GM12878 (cell line): ENCODE measurements at places on chromosomes 2 and 18. TPM values are rescaled to one million over a fixed set of nuclear protein-coding genes. Genes with fewer than 3 reads are reported as not detected.

- DNase-seq, result no peak
- peaks cover 20% of the 10 kb centered on the region for H3K27me3 ChIP-seq
- no peaks in the 10 kb centered on the region for H3K4me1 ChIP-seq
Observed at GRCh38 chr2:68800027-68800401, 65.4 kb downstream of the ARHGAP25 start.

DNA sequence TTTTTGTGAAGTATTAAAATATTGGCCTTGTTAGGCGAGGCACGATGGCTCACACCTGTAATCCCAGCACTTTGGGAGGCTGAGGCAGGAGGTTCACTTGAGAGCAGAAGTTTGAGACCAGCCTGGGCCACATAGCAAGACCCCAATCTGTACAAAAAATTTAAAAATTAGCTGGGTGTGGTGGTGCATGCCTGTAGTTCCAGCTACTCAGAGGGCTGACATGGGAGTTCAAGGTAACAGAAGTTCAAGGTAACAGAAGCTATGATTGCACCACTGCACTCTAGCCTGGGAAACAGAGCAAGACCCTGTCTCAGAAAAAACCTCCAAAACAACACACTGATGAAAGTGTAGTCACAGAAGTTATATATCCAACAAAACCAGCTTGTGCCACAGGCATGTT is 39.8 kb downstream of the IMPA2 start:
- DNase-seq, result no peak
- H3K27me3 ChIP-seq, result no peaks in the 10 kb centered on the region
- H3K4me3 ChIP-seq, result no peak overlapping the region
- H3K27ac ChIP-seq, result no peak overlapping the region

GRCh38 chr2:90209806-90210205 is 1518.3 kb downstream of the RPIA start:
- DNase-seq, result no peak
- no peaks in the 10 kb centered on the region for H3K27me3 ChIP-seq
- H3K27ac ChIP-seq, result no peak overlapping the region
- no peaks in the 10 kb centered on the region for H3K36me3 ChIP-seq
- H3K4me3 ChIP-seq, result no peak overlapping the region
- H3K4me1 ChIP-seq, result no peaks in the 10 kb centered on the region

- no peak for DNase-seq
- no peak overlapping the region for H3K4me3 ChIP-seq
- no peaks in the 10 kb centered on the region for H3K27me3 ChIP-seq
- H3K36me3 ChIP-seq, result no peaks in the 10 kb centered on the region
- H3K4me1 ChIP-seq, result no peaks in the 10 kb centered on the region
Observed at GRCh38 chr2:208556983-208557484, 150.4 kb downstream of the PTH2R start.

DNA sequence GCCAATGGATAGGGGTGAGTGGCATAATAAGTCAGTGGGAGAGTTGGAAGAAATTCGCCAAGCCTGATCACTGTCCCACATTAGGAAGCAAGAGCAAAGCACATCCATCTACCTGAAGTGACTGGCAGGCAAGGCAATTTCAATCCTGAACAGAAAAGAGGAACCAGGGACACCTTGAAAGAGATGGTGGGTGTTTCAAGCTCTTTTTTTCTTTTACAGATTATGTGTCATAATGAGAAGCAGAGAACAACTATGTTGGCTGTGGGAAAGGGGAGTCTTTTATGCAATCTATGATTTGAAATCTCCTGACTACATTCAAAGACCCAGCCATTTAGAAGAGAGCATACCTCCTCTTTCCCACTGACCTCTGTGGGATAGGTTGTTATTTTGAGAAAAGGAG is 63.5 kb downstream of the TGIF1 start:
- H3K27ac ChIP-seq, result no peak overlapping the region
- no peak for DNase-seq
- H3K4me3 ChIP-seq, result no peak overlapping the region
- H3K27me3 ChIP-seq, result no peaks in the 10 kb centered on the region
- peaks cover 9% of the 10 kb centered on the region for H3K4me1 ChIP-seq

GRCh38 chr2:62257466-62257865 is 61.6 kb downstream of the B3GNT2 start:
- H3K27me3 ChIP-seq, result no peaks in the 10 kb centered on the region
- no peak for DNase-seq
- no peaks in the 10 kb centered on the region for H3K36me3 ChIP-seq
- H3K4me3 ChIP-seq, result no peak overlapping the region

- H3K36me3 ChIP-seq, result no peaks in the 10 kb centered on the region
- H3K4me3 ChIP-seq, result no peak overlapping the region
- no peak overlapping the region for H3K27ac ChIP-seq
- no peaks in the 10 kb centered on the region for H3K4me1 ChIP-seq
- no peak for DNase-seq
Observed at GRCh38 chr18:7459851-7460770, 107.0 kb upstream of the PTPRM start.

- no peak overlapping the region for H3K4me3 ChIP-seq
- peaks cover 3% of the 10 kb centered on the region; the same call in 1 of the 2 replicates for H3K4me1 ChIP-seq
- no peaks in the 10 kb centered on the region for H3K36me3 ChIP-seq
- H3K27me3 ChIP-seq, result no peaks in the 10 kb centered on the region
Observed at GRCh38 chr2:120804459-120804858, 68.8 kb downstream of the GLI2 start.

DNA sequence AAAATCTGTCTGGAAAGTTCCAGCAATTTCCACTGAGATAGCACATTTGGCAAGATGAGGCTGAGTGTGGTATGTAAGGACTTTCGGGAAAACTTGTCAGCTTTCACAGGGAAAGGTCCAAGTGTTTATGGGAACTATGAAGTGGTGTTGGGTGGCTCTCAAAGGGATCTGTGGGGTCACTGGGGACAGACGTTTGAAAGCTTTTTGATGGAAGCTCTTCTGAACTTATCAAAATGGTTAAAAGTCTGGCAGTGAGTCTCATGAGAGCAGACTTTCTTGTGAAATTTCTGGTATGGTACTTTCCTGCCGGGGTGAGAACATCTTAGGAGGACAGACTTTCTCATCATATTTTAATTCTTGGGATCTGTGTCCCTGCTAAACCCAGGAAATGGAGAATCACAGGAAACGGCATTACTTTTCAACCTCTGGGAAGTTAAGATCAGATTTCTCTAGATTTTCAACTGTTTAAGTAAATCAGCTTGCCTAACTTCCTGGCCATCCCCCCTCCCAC is 546.3 kb upstream of the ZEB2 start:
- no peaks in the 10 kb centered on the region; the same call in 1 of the 2 replicates for H3K27me3 ChIP-seq
- no peaks in the 10 kb centered on the region for H3K4me1 ChIP-seq
- no peak overlapping the region for H3K4me3 ChIP-seq
- DNase-seq, result no peak

GRCh38 chr2:171862501-171862900 is 31.5 kb downstream of the SLC25A12 start:
- H3K27me3 ChIP-seq, result no peaks in the 10 kb centered on the region
- DNase-seq, result no peak
- H3K4me1 ChIP-seq, result no peaks in the 10 kb centered on the region
- no peak overlapping the region for H3K27ac ChIP-seq
- H3K4me3 ChIP-seq, result no peak overlapping the region
- H3K36me3 ChIP-seq, result no peaks in the 10 kb centered on the region

DNA sequence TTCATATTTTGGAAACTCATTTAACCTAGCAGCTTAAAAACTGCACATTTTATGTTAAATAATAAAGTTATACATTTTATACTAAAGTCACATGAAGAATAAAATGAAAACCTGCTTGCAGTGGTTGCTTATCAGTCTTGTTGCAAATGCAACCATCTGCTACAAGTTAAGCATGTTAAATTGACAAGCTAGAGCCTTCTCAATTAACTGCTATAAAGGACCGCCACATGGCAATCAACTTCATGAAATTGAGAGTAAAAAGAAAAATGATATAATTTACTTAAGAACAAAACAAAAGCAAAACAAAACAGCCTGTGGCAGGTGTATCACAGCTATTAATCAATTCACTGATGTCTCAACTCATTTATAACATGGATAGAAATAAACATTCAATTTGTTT is 78.7 kb downstream of the RTTN start:
- H3K27me3 ChIP-seq, result no peaks in the 10 kb centered on the region
- H3K36me3 ChIP-seq, result peaks cover 6% of the 10 kb centered on the region
- no peak overlapping the region for H3K4me3 ChIP-seq

- no peaks in the 10 kb centered on the region for H3K4me1 ChIP-seq
- no peak overlapping the region for H3K4me3 ChIP-seq
- H3K27me3 ChIP-seq, result no peaks in the 10 kb centered on the region
- no peak overlapping the region for H3K27ac ChIP-seq
- DNase-seq, result no peak
- no peaks in the 10 kb centered on the region for H3K36me3 ChIP-seq
Observed at GRCh38 chr2:153715218-153715850, 156.4 kb upstream of the GALNT13 start.

DNA sequence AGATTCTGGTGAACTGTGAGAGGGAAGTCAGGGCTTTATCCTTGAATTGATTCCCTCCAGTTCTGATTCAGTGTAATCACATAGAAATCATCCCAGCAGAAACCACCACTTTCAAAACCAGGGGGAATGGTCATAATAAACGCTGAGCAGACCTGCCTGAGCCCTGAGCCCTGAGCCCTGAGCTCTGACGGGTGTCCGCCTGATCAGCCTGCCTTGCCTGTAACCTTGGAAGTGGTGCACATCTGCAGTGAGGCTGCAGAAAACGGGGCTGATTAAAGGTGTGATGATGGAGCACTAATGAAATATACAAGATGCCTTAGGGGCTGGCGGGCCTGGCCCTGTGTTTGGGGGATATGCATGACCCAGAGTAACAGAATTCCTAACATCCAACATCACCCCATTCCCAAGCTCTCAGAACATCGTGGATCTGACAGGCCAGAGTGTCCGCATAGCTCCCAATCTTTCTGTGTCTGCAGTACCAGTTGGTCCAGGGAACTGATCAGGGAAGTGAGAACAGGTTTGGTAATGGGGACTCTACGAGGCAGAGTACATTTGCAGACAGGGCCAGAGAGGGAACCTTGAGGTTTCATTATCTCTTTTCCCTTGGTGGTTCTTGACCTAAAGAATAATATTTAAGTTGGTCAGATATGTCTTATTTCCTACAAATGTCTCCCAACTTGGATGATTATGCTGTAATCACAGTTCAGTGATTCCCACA is 37.8 kb downstream of the KCTD18 start:
- peak overlapping the region; percentile 61 for H3K27ac ChIP-seq
- peaks cover 4% of the 10 kb centered on the region for H3K36me3 ChIP-seq
- no peaks in the 10 kb centered on the region for H3K27me3 ChIP-seq
- no peak for DNase-seq

GRCh38 chr2:23377771-23378170 is 7.2 kb upstream of the KLHL29 start:
- no peak overlapping the region for H3K27ac ChIP-seq
- no peaks in the 10 kb centered on the region for H3K27me3 ChIP-seq
- no peaks in the 10 kb centered on the region for H3K36me3 ChIP-seq
- DNase-seq, result no peak

GRCh38 chr2:2232167-2232566 is 98.9 kb downstream of the MYT1L start:
- H3K36me3 ChIP-seq, result no peaks in the 10 kb centered on the region
- H3K4me1 ChIP-seq, result no peaks in the 10 kb centered on the region
- H3K27ac ChIP-seq, result no peak overlapping the region
- no peak overlapping the region for H3K4me3 ChIP-seq
- H3K27me3 ChIP-seq, result no peaks in the 10 kb centered on the region

Gene UGT1A6
- polyA plus RNA-seq, result not detected in 2 replicates

Gene FRZB
- polyA plus RNA-seq, result not detected in 2 replicates

Gene COL4A4
- polyA plus RNA-seq, result 1.9 and 2.7 TPM in 2 replicates

Gene DYSF
- polyA plus RNA-seq, result not detected in 2 replicates

Gene DQX1
- 2.1 and 2.4 TPM in 2 replicates for polyA plus RNA-seq

Gene MYOM1
- polyA plus RNA-seq, result 0.46 and 0.62 TPM in 2 replicates

Gene ALK
- polyA plus RNA-seq, result not detected in 2 replicates

Gene MOCOS
- polyA plus RNA-seq, result 0.38 and 0.47 TPM in 2 replicates

Gene INHA
- polyA plus RNA-seq, result not detected in 2 replicates
